ENCODE measurements at places on chromosomes 7 and 10. TPM values are rescaled to one million over a fixed set of nuclear protein-coding genes. Genes with fewer than 3 reads are reported as not detected.

SPAM1 gene
- not detected for polyA plus RNA-seq

EBF3 gene
- 0.12 TPM for polyA plus RNA-seq

DGKI gene
- 0.16 TPM for polyA plus RNA-seq

LIPA gene
- polyA plus RNA-seq, result 36.5 TPM

RSU1 gene
- polyA plus RNA-seq, result 96.2 TPM

ABCA13 gene
- polyA plus RNA-seq, result not detected

SSC4D gene
- 9.7 TPM for polyA plus RNA-seq

ARHGEF35 gene
- polyA plus RNA-seq, result 32.3 TPM

CALD1 gene
- 842 TPM for polyA plus RNA-seq

PTF1A gene
- polyA plus RNA-seq, result not detected

Measured in GM23338 (cell line).